ENCODE measurements at places on chromosomes 13 and 19.
A peak's percentile ranks its signal among the peaks of the same experiment; 100 is the strongest.

DNA sequence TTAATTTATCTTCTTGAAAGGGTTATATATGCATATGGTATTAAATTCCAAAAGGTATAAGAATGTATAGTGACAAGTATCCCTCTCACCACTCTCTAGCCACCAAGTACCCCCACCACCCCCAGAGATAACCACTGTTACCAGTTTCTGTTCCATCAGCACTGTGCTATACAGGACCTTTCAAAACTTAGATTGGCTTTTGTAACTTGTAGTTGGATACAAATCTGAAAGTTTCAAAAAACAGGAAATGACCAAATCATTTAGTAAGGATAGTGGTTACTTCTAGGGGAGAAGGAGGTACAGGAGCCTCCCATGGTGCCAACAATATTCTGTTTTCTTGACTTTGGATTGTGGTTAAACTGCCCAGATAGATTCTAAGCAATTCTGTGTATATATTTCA, 56.7 kb downstream of the AKAP11 start:
- DNase-seq: no peak

DNA sequence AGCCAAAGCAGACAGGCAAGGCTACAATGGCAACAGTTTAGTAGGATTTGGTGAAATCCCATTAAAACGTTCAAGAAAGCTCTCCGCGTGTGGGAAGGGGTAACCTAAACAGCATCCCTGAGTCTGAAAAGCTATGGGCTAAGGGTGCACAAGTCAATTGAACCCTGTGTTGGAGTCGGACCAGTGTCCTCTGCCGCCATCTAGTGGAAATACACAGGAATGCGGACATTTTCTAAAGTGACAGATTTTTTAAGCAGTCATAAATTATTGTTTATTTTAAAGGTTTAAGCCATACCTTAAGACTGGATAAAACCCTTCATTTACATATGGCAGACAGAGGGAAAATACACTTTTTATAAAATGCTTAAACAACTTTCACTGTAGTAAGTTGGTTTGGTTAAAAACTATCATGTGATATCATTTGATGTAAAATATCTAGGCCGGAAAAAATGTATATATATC, 26.5 kb upstream of the LSM14A start:
- peak; percentile 13 for DNase-seq

GRCh38 chr13:100298691-100299090, 209.8 kb downstream of the PCCA start:
- no peak for DNase-seq

DNA sequence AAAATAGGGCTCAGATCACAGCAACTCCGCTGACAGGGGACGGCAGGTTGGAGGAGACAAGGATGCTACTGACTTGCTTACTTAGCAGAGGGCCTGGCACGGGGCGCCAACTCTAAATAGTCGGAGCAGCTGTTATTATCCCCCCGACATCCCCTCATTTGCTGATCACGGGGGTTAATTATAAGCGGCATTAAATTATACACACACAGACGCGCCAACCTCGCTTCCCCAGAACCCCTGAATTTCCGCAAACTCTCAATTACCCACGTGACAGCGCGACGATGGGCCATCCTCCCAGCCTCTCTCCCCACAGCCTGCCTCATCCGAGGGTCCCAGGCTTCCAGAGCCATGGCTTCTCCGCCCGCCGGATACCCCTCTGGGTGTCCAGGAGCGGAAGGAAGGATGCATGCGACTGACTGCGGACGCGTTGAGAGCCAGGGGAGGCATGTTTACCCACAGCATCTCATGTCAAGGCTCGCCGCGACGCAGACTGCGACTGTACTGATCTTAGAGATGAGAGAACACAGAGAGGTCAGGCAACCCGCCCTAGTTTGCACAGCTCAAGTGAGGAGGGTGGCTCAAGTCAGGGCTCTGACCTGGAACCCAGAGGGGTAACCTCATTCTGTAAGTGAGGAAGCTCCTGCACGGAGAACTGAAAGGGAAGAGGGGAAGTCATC, 5.7 kb downstream of the PTPRS start:
- no peak for DNase-seq

DNA sequence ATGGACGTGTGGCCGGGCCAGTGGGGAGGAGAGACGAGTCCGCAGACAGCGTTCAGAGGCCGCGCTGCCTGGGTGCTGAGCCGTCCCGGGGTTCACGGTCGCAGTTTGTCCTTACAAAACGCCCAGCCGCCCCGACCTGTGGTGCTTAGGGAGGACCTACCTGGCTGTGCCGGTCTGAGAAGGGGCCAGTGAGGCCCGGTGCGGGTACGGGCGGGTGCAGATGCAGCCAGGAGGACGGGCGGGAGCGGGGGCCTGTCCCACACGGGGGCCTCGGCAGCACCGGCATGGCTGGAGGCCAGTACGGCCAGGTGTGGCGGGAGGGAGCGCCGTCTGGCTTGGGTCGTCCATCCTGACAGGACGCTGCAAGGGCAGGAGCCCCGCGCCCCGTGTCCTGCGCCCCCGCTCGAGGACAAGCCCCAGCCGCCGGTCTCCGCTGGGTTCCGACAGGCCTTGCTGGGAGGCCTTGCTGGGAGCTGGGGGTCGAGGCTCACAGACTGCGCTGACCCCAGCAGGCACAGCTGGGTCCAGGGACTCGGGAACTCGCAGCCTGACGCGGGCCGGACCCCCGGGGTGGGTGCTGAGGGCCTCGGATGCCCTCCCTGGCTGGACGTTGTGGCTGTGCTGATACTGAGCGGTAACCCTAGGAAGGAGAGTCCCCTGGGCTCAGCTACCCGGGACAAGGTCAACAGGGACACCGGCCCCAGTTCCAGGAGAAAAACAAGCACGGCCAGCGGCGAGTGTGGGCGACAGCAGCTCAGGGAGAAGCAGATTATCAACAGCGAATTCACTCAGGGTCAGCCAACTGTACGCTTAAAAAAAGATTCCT, 5.3 kb upstream of the PROZ start:
- DNase-seq: no peak

DNA sequence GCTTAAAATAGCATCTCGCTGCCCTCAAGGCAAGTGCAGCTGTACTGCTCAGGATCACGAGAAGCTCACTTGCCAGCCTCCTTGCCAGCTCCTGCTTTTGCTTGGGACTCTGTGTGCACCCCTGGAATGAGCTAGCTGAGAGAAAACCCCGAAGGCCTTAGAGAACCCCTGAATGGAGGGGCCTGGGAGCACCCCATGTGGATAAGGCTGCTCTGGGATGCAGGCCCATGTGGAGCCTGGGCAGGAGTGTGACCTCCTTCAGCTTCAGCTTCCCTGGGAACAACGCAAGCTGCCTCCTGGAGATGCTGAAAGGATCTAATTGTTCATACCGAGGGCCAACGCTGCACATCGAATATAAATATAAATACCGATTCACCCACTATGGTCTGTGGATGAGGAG, 109.2 kb downstream of the HSPH1 start:
- no peak for DNase-seq

DNA sequence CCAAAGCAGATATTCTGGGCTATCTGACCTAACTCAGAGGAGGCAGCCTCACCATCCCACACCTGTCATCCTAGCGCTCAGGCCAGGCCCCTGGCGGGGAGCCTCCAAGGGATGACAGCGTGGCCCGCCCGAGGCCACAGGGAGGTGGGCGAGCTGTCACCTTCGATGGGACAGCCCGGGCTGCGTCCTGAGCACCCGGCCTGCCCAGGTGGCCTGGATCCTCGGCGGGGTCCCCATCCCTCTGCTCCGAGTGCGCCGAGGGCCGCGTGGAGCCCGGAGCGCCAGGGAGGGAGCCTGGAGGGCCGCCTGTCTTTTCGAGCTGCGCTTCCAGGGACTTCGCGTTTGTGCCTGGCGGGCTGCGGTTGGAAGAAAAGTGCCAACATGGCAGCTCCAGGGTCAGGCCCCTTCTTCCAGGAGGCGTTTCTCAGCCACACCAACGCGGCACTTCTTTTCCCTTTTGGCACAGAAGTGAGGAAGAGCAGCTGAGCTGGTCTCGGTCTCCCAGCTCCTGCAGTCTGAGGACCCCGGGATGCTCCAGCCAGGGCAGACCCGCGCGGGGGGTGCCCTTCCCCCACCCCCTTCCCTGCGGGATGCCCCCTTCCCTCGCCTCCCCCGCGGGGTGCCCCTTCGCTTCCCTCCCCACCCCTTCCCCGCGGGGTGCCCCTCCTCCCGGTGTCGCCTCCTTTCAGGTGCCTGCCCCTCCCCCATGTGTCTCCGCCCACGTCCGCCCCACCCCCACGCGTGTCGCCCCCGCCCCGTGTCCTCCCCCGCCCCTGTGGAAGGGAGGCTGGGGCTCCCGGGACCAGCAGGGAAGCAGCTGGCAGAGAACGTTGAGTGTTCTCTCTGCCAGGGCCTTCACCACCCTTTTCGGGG, 42.3 kb downstream of the GJA3 start:
- DNase-seq: no peak

DNA sequence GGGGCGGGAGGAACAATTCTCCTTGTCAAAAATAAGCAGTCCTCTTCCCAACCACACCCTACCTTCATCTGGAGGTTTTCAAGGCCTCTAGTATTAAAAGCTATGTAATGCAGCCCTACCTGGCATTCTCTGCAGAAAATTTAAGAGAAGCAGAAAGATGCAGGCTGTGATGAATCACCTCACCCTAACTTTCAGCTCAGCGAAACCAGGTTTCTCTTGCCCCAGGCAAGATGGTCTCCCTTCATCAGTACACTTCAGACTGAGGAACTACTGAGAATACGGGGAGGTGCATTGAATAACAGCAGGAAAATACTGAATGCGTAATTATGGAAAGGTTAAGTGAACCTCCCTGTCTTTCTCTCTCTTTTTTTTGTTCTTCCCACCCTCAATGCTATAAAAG, 437.6 kb upstream of the KLF12 start:
- DNase-seq: no peak
